Eye (tissue), 1 donor: ENCODE measurements at places on chromosomes 2 and 18.

GRCh38 chr18:519019-519879, 18.7 kb upstream of the COLEC12 start:
- DNase-seq: no peak

DNA sequence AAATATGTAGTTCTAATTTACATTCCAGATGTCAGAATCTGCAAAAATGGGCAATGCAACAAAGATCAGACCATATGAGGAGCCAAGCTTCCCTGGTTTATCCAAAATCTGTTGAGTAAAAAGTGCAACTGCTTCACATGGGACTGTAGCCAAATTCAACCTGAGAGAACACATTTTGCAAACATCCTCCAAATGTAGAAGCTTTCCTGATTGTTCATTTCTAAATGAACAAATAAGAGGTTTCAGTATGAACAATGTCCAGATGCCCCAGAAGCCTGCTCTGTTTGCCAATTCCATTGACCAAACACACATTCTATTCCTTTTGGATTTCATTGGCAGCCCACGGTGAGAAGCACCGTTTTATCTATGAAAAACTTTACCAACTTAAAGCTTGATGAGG, 117.9 kb upstream of the OSR1 start:
- no peak for DNase-seq

DNA sequence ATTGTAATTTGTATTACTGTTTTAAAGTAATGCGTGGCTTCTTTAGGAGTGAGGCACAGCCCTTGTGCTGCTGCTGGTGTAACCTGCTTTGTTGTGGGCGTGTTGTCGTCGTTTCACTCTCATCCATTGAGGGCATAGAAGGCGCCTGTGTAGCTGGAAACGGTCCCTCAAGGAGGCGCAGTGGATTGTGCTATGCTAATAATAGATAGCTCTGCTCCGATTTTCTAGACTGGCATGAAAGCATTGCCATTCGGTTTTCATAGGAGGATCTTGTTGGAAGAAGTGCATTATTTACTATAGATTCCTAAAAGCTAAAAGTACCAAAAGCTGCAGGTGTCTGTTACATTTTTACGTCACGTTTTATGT, 17.9 kb downstream of the RAB12 start:
- no peak for DNase-seq

GRCh38 chr2:170464268-170464667, 250.9 kb upstream of the SP5 start:
- DNase-seq: no peak

GRCh38 chr2:62267696-62268095, 71.8 kb downstream of the B3GNT2 start:
- DNase-seq: no peak

DNA sequence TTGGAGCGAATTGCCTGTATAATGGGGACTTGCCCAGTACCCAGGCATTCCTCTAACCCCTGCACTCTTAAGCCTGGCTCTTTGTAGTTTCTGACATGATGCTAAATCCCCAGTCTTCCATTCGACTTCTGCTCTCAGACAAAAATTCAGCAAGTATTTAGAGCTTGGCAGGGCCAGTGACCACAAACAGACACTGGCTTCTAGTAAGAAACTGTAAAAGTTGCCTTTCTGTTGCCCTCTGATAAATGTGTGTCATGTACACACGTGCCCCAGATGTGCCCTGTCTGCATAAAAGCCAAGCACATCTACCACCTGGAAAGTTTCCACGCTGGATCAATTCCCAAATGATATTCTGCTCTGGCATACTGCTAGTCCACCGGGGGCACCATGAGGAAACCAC, 18.0 kb downstream of the PAX3 start:
- DNase-seq: no peak

DNA sequence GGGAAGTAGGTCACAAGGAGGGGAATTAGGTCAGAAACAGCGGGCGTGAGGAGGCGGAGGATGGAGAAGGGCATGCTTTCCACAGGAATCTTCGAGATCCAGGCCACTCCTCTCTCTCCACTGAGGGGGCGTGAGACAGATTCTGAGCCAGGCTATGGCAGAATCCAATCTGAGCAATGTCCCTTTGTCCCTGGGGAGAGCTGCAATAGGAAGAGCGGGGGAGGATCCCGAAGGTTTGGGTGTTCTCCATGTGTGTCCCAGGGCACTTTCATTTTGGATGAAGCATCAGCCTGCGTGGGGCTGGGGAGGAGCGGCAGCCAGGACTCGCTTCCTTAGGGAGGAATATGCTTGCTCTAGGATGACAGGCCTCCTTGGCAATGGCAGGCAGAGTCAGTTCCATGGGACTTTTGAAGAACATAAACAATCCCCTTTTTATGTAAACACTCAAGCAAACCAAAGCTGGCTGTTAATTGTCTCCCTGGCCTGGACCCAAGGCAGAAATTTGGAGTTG, 84.0 kb downstream of the LIPG start:
- DNase-seq: peak; percentile 71

DNA sequence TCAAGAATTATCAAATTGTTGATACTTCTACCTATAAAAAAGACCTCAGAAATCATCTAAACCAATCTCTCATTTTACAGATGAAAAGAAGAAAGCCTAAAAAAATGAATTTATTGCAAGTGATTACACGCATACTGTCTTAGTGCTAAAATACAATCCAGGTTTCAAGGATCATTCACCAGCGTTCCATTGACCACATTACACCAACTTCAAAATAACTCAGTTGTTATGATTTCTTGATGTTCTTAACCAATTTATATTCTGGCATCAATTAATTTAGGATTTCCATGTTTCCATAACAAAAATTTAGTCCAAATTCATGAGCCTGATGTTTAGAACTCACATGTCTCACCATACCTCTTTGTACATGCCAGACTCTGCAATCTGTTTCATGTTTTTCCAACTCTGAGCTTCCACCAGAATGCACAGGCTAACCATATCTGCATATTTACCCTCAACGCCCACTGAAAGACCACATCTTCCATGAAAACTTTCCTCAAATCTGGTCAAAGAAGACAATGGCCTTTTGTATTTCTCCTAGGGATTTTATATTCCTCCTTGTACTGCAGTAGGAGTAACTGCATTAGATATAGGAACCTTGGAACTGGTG, 2.1 kb upstream of the INSIG2 start:
- no peak for DNase-seq

DNA sequence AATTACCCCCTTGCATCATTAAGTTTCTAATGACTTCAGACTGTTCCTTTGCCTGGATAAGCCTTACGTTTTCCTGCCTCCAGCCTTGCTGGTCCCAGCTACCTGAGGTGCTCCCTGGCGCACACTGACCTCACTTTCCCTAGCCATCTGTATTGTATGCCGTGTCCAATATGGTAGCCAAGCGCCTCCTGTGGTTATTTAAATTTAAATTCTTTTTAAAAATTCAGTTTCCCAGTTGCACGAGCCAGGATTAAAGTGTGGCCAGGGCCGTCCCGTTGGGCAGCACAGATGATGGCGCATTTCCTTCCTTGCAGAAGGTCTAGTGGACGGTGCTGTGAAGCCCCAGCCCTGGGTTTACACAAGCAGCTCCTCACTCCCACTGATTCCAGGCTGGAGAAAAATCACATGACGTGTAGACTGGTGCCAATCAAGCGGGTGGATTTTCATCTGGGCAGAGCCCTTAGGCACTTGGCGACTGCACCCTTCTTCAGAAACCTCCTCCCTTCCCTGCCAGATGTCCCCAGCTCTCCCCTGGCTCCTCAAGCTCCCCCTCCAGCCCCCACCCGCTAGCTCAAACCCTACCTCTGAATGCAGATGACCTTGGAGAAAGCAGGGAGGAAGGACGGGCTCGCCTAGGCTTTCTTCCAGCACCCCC, 33.9 kb downstream of the ACKR3 start:
- DNase-seq: no peak

DNA sequence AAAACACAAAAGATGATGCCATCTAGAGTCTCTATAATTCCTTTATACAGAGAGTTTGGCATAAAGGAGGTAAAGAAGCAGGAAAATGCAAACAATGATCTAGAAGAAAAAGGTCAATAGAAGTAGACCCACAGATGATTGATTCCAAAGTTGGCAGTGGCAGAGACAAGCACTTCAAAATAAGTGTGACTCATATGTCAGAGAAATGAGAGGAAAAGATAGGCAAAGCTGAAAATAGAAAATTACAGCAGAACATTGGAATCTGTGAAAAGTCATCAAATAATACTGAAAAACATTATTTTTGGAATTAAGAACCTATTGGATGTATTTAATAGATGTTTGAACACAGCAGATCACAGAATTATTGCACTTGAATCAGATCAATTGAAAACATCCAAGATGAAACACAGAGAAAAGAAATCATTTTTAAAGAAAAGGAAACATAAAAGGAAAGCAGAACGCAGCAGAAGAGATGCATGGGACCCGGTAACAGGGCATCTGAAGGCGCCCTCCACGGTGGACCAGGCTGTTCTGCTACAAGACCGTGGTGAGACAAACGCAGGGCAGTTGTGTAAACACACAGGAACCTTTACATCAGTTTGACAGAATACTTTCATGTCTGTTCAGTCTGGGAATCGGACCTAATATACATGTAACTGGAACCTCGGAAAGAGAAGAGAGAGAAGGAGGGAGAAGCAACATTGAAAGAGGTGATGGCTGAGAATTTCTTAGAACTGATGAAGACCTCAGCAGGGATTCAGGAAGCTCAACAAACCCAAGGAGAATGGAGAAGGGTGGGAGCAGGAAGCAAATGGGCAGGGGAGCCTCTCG, 74.6 kb upstream of the GPC1 start:
- DNase-seq: no peak

GRCh38 chr2:167345559-167345958, 457.3 kb downstream of the XIRP2 start:
- no peak for DNase-seq

DNA sequence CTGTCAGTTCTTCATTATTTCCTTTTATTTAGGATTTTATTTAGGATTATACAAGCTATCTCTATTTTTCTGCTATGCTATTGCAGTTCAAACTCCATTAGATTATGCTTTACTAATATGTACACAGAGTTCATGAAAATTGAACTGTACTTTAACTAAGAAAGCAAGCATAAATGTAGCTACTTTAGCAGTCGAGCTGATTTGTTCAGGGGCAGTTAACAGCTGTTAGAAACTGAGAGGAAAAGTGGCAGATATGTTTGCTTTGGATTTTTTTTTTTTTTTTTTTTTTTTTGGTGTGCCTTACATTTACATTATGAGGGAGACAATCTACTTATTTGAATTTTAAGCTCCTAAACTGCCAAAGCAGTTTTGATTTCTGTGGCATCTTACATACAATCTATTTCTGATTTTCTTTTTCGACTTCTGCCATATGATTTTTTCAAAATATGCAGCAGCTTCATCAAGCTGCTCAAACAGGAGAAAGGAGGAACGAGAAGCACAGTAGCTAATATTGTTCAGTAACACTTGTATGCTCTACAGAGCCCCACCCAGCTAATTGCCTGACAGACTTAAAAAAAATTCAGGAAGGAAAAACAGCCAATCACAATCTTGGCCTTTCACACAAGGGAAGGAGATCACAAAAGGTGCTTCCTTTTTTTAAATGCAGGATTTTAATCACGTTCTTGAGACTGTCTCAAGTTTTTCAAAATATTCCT, 233.4 kb upstream of the SIX3 start:
- DNase-seq: peak; percentile 53

DNA sequence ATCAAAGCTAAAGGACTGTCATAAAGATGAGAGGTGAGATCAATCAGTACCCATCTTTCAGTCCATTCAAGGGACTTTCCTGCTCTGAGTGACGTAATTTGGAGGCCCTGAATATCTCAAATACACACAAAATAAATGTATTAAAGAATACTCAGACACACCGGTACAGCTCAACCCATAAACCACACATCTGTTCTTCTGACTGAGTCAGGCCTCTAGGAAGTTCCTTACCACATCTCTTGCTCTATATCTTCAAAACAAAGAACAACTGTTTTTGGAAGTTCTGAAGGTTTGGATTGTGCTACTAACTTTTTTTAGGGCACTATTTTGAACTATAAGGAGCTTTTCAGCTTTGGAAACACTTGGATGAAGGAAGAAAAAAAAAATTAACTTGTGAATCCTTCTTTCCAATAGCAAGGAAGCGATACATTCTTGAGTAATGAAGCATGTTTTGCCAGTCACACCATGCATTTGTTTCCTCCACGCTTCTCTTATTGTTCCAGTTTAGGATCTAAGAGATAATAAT, 866.5 kb upstream of the VRK2 start:
- no peak for DNase-seq

- no peak for DNase-seq
Observed at GRCh38 chr18:3605954-3606443, 156.0 kb downstream of the TGIF1 start.

GRCh38 chr2:109134741-109135358, 5.8 kb downstream of the SH3RF3 start:
- no peak for DNase-seq

GRCh38 chr2:119929537-119929936, 83.3 kb upstream of the EPB41L5 start:
- no peak for DNase-seq

DNA sequence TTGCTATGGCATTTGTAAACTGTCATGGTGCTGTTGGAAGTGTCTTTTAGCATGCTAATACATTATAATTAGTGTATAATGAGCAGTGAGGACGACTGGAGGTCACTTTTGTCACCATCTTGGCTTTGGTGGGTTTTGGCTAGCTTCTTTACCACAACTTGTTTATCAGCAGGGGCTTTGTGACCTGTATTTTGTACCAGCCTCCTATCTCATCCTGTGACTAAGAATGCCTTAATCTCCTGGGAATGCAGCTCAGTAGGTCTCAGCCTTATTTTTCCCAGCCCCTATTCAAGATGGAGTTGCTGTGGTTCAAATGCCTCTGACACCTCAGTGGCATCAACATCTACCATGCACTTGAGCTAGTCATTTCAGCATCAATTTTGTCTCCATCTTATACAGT, 29.7 kb downstream of the LYPD6 start:
- no peak for DNase-seq

DNA sequence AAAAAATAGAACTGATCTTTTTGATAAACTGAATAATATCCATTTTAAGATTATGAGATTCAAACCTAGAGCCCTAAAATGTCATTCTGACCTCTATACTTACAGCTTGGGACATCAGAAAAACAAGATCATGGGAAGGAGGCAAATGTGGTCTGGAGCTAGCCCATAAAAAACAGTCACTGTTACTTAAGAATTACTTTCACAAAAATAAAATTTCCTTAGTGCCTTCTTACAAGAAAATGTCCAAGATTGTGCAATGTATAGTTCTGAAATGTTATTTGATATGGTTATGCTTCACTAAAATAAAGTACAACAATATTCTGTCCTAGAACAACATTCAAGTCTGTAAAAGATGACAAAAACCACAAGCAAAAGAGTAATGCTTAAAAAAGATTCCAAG, 247.6 kb downstream of the DYM start:
- DNase-seq: no peak

DNA sequence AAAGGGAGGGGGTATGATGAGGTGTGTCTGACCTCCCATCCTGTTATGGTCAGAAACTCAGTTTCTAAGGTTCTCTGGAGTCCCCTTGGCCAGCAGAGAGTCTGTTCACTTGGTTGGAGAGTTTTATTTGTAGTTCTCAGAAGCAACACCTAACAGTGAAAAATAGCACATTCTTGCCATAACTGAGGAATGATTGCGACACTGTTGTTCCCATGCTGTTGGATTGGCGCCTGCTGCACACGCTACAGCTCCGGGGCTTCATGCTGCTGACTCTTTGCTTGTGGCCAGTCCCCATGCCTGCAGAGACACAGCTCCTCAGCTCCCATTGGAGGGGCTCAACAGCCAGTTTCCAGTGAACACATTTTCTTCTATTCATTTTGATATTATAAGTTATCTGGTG, 42.1 kb downstream of the TPGS2 start:
- no peak for DNase-seq
